CD4-positive, alpha-beta T cell treated with Interleukin-2 at 100 ng/mL for 4 hours (primary cell): ENCODE measurements at places on chromosomes 1 and 21.

GRCh38 chr1:56397811-56398231 is 181.5 kb downstream of the PLPP3 start:
- DNase-seq: no peak

- no peak for DNase-seq
Observed at GRCh38 chr1:159081626-159082025, 5.1 kb upstream of the AIM2 start.

GRCh38 chr1:218498056-218498938 is 153.2 kb downstream of the TGFB2 start:
- DNase-seq: no peak

GRCh38 chr1:61752921-61753389 is 10.7 kb downstream of the PATJ start:
- no peak for DNase-seq

- peak; percentile 85 for DNase-seq
Observed at GRCh38 chr1:19462781-19463503, 22.4 kb downstream of the CAPZB start.

- peak; percentile 71 for DNase-seq
Observed at GRCh38 chr1:247409869-247410544, 6.0 kb upstream of the NLRP3 start.

GRCh38 chr21:32064281-32064910 is 191.6 kb downstream of the HUNK start:
- no peak for DNase-seq

DNA sequence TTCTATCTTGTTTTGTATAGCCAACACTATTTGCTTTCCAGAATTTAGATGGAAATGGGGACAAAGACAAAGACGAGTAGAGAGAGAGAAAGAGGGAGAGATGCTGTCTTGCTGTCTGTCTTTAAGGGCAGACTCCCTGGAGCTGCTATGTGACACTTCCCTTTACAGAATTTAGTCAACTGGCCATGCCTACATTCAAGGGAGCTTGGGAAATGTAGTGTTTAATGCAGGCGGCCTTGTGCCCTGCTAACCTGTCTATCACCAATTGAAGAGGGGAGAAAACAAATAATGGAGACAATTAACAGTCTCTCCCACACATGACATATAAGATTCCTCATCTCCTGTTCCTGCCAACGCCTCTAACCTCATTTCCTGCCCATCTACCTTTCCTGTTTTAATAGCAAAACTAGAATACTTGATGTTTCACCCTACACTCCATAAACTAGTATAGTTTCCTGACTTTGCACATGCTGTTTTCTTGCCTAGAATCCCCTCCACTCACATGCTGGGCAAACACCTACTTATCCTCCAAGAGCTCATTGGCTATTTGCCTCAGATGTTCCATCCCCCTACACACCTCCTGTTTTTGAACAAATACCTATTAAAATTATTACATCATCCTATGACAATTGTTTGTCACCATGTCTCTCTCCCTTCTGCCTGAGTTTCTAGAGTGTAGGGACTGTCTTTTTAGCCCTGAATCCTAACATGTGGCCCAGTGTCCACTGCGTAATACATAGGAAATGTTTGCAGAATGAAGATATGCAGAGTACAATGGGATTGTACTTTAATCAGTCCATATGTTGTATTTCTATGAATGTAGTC is 117.2 kb downstream of the SLC25A24 start:
- peak; percentile 5 for DNase-seq

GRCh38 chr1:179935909-179936496 is 18.6 kb upstream of the CEP350 start:
- no peak for DNase-seq

DNA sequence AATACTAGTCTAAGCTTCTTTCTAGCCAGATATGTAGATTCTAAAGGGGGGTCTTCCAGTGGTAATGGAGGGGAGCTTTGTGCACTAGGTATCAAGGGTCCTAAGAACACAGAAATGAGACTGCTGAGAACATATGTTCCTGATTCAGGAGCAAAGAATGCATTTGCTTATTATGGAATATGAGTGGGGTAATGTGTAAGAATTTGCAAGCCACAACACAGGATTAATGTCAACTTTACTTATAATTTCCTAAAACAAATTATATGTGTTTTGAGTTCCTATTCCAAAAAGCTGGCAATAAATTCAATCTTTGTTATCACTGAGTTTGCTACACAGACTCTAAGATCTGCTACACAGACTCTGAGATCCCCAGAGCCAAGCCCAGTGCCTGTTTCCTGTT is 357.0 kb upstream of the PTBP2 start:
- no peak for DNase-seq

GRCh38 chr1:226664413-226665101 is 74.5 kb downstream of the ITPKB start:
- no peak for DNase-seq

GRCh38 chr1:221543529-221544120 is 198.3 kb downstream of the DUSP10 start:
- peak; percentile 5 for DNase-seq

DNA sequence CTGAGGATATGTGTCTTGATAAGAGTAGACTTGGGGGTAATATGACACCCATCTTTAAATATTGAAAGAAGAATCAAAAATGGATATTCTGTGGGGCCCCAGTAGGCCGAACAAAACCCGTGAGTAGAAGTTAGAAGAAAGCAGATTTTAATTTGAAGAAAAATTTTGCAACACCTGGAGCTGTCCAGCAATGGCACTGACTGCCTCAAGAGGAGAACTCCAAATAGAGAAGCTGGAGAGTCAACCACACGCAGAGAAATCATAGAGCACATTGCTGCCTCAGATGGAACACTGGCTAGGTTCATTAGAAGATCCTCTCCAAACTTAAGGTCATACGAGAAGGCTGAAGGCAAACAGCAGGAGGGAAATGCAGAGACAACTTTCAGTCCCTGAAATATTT is 6.8 kb downstream of the NHLH1 start:
- no peak for DNase-seq

DNA sequence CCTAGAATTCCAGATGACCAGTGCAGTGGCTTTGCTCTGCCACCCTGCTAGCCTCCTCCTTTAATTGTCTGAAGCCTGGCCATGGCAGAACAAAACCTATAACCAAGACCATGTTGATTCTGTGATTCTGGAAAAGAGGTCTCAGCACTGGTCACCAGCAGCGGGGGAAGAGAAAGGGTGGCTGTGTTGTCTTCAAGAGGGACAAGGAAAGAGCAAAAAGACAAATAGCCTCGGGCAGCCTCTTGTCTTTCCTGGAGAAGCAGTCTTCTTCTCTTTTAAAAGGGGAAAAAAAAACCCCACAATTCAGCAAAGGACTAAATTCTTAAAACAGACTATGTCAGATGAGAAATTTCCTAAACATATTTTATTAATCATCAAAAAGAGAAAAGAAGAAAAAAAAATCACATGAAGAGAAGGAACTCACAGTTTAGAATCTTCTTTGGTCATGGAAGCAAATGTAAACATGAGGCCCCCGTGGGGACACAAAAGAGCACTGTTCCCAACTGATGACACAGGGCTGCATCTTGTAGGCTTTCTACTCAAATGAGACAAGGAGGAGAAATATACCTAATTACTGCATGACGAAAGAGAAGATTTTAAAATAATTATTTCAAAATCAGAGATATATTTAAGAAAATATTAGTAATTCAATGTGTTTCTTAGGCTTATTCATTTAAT is 36.3 kb upstream of the RAP1GAP start:
- DNase-seq: no peak

DNA sequence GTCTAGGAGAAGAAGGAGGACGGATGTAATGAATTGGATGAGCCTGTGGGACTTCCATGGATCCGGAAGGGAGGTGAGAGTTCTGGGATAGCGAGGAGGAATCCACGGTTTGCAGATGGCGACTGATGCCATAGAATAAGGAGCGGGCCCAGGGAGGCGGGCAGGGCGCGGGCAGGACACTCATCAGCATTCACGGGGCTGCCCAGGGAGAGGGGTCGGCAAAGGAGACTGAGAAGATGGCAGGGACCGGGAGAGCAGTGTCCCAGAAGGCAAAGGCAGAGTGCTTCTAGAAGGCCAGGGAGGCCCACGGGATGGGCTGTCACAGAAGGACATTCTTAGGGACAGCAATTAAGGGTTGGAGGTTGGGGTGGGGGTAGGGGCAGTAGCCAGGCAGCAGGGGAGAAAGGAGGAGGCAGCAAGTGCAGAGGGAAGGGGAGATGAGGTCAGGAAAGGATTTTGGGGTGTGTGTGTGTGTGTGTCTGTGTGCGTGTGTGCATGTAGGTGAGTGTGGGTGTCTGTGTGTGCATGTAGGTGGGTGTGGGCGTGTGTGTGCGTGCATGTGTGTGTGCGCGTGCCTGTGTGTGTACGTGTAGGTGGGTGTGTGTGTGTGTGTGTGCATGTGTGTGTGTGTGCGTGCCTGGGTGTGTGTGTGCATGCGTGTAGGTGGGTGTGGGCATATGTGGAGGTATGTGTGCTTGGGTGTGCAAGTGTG is 1.1 kb upstream of the COL8A2 start:
- no peak for DNase-seq

GRCh38 chr1:9690440-9691107 is 39.0 kb downstream of the PIK3CD start:
- no peak for DNase-seq

DNA sequence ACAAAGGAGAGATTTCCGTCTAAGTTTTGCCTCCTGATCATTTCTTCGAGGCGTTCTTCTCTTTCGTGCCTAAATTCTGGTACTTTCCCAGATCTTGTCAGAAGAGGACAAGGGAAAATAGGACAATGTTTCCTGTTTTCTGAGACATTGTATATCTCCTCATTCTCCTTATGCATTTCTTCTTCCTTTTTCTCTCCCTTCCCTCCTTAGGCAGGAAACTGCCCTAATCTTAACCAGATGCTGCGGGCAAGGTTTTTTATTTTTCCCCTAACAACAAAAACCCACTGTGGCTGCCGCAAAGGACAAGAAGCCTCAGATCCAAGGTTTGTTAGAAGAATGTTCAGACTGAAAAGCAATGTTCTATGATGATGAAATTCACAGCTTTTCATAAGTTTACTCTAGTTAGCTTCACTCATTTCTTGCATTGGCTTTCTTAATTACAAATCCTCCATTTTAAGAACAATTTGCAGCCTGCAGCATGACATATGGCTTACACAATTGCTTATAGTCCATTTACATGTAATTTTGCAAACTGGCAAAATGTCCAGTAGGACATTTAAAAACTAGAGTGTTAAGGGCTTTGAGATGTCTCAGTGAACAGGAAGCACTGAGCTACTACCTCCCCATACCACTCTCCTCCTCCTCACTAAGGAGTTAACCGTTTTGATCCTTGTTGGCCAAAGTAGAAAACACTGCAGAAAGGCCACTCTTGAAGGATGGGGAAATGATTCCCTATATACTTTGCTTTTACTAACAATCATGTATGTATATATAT is 624 bp downstream of the CTSK start:
- no peak for DNase-seq

DNA sequence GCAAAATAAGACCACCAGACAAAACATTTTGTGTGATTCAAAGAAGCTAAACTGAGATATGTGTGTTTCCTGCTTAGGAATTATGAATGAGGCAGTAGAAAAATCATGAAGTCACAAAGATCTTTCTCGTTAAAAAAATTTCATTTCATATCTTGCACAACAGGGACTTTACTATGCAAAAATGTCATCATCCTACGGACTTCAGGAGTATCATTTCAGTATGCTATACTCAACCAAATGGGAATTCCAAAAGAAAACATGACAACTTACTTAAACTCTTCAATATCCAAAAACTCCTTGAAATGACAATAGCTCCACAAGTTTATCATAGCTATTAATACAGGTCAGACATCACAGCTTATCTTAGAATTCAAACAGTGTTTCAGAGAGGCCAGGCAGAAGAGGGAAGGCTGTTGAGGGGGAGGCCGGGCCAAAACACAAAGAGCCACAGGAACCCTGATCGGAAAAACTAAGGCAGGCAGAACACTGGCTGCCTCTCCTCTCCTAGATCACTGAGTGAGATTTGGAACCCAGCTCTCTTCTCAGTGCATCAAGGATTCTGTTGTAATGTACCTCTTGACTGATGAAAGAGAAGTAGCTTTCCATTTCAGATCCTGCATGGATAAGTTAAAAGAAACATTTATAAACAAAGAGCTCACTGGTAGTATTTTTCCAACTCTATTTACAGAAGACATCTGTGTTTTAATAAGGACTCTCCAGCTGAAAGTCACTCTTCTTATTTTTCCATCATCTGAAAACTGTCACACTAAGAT is 66.9 kb downstream of the TESK2 start:
- no peak for DNase-seq

DNA sequence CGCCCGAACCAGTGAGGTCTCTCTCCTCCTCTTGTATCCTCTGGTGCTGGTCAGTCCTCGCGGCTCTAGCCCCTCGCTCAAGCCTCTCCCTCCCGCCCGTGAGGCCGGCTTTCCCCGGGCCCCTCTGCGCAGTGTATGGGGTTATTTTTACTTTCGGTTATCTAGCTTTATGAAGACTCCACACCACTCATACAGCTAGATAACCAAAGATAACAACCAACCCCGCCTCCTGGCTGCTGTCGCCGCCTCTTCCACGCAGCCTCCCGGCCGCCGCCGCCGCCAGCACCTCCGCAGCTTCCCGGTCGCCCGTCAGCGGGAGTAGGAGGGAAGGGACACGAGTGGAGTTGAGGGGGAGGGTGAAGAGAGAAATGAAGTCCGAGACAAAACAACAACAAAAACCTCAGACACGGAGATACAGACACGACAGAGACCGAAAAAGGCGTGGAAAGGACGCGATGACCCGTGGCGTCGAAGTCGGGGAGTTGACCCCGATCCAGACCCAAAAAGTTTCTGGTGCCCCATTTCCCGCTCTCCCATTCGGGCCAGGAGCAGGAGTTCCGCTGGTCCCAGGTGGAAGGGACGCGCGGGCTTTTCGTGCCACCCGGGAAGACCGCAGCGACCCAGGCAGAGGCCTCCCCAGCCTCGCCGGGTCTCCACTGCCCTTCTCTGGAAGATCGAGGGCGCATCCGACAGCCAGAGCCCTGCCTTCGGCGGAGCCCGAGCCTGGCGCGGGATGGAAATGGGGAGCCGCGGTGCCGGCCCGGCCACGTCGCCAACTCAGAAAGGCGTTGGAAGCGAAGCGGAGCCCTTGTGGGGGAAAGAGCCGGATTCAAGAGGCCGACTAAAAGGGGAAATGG is 51.4 kb downstream of the RHBG start:
- DNase-seq: peak; percentile 53

GRCh38 chr1:22920026-22920733 is 52.5 kb downstream of the LACTBL1 start:
- no peak for DNase-seq

DNA sequence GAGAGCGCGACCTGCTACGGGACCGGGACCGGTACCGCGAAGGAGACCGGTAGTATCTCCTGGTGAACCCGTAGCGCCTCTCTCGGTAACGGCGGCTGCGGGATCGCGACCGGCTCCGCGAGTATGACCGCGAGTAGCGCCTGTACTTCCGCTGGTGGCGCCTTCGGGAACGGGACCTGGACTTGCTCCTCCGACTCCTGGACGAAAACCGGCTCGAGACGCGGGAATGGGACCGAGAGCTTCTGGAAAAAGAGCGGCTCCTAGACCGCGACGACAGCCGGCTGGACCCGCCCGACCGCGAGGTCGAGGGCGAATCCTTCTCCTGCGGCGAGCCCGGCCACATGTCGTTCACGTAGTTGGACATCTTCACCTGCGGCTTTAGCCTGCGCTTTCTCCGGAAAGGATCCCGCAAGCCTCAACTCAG is 642 bp downstream of the RSRP1 start:
- no peak for DNase-seq

- no peak for DNase-seq
Observed at GRCh38 chr1:205374210-205375078, 17.7 kb upstream of the KLHDC8A start.
